ENCODE measurements at places on chromosomes 16 and 17.

DNA sequence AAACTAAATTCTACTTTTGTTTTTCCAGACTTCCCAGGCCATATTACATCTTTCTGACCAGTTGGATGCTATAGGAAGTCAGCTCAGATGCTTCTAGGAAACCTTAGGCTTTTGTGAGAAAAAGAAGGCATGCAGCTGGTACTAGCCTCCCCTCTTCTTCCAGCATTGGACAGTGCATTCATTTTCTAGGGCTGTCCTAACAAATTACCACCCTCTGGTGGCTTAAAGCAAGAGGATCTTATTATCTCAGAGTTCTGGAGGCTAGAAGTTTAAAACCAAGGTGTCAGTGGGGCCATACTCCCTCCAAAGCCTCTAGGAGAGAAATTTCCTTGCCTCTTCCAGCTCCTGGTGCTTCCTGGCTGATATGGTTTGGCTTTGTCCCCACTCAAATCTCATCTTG is 467.8 kb downstream of the SLC39A11 start:
- no peak for DNase-seq

- no peak for DNase-seq
Measured at GRCh38 chr16:66414891-66415290, 12.2 kb upstream of the BEAN1 start.

- no peak for DNase-seq
Measured at GRCh38 chr16:81480606-81481206, 36.1 kb downstream of the CMIP start.

DNA sequence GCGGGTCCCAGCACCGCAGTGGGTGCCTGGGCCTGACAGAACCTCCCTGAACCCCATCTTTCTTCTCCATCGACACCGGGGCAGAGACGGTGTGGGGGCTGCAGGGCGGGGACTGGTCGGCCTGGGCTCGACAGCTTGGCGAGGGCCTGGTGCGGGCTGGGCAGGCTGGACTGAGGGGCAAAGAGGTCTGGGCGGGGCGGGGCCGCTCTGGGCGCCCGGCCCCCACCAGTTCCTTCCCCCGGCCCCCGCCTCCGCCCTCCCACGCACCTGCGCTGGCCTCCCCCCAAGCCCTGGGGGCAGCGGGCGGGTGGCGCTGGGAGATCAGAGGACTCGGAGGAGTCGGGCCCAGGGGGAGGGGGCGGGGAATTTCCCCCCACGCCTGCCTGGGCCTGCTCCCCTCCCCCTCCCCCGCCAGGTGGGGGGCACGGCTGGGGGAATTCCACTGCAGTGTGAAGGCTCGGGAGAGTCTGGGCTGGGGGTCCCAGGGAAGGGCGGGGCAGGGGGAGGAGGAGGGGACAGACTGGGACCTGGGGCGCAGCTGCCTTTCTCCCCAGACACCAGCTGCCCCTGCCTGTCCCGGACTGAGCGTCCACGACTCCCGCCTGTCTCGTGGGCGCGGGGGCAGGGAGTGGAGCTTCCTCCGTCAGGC is 877 bp upstream of the KREMEN2 start:
- DNase-seq, result no peak

- no peak for DNase-seq
Measured at GRCh38 chr17:3036800-3037199, 26.6 kb downstream of the OR1D5 start.

All from CD4-positive, alpha-beta T cell treated with Interleukin-6 for 4 hours (primary cell).